ENCODE measurements at places on chromosomes 11 and 22.
A peak's percentile ranks its signal among the peaks of the same experiment; 100 is the strongest.

DNA sequence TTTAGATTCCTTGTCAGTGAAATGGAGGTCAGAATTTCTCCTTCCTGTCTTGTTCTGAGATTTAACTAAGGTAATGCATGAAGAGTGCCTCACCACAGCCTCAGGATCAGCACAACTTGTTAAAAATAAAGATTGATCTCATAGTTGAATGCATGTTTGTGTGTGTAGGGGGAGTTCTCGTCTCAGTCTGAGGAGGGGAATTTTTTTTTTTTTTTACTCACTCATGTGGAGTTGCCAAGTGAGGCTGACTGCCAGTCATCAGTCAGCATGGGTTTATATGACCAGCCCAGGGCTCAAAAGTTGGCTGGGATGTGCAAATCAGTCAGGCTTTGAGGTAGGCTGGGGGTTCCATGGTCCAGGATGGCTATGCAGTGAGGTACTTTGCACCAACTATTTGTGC lies 113.2 kb downstream of the FANCF start:
- DNase-seq = no peak

DNA sequence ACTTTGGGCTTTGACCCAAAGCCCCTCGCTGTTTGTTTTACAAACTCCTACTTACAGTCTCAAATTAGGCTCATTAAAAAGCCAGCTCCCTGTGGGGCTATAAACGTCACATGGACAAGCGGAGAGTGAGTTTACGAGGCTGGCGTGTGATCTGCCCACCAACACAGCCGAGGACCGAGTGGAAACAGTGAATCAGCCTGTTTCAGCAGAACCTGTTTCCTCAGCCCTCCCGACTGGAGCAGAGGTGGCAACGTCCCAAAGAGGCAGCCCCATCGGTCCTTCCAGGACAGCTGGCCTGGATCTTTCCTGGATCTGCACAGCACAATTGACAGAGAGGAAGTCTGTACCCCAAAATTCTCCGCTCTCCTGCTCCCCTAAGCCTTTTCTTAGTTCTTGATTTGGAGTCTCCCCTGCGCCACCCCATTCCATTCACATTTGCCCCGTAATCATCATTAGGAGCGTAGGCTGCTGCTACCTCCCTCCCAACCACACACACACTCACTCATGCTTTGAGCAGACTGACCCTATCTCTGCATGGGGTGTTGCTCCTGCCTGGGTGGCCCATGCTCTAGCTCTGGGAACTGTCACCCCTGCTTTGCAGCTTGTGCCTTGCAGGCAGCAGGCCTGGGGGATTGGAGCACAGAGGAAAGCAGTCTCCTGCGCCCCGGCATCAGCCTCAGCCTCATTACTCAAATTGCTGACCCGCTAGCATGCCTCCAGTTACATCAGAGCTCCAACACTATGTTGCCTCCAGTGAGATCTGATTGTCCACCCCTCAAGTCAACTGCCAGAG lies 117.8 kb downstream of the NAT10 start:
- DNase-seq = no peak

GRCh38 chr22:50247748-50248147 lies 2.9 kb upstream of the TUBGCP6 start:
- DNase-seq = peak; percentile 53

GRCh38 chr11:1087279-1087960 lies 12.7 kb downstream of the MUC2 start:
- DNase-seq = no peak

DNA sequence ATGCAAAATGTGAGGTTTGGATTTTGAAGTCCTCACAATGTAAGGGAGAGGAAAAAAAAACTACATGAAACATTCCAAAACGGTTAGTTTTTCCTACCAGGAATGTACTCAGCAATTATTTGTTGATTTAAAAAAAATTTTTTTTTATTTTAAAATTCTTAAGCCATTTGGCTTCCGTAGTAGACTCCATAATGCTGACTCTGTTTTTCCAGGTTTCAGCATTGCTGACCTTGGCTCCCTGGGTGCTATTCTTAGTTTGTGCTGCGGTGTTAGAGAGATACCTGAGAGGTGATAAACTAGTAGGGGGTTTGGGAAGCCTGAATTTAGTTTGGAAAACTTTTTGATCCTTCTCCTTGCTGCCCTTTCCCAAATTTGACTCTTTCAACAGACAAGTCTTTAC lies 10.6 kb downstream of the STT3A start:
- DNase-seq = no peak

DNA sequence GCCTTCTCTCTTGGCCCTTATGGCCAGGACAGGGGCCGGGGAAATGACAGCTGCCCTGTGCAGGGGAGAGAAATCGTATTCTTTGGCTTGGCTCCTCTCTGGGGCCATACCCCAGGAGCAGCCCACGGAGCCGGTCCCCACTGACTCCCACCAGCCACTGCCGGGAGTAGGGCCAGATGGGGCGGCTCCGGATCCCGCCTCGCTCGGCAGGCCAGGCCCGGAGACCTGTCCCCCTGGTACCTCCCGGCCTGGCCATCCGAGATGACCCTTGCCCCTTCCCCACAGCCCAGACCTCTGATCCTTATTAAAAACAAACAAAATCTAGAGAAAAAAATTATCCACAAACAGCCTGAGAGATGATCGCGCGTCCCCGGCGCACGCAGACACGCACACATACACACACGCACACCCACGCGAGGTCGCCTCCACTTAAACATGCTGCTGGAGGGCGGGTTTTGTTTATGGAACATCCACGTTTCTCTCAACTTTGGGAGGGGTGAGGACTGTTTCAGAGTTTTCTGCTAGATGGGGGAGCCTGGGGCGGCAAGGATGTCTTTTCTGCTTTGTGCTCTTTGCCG lies 59.1 kb downstream of the IGLL1 start:
- DNase-seq = no peak

GRCh38 chr22:40107851-40108378 lies 69.8 kb upstream of the TNRC6B start:
- DNase-seq = peak; percentile 27

DNA sequence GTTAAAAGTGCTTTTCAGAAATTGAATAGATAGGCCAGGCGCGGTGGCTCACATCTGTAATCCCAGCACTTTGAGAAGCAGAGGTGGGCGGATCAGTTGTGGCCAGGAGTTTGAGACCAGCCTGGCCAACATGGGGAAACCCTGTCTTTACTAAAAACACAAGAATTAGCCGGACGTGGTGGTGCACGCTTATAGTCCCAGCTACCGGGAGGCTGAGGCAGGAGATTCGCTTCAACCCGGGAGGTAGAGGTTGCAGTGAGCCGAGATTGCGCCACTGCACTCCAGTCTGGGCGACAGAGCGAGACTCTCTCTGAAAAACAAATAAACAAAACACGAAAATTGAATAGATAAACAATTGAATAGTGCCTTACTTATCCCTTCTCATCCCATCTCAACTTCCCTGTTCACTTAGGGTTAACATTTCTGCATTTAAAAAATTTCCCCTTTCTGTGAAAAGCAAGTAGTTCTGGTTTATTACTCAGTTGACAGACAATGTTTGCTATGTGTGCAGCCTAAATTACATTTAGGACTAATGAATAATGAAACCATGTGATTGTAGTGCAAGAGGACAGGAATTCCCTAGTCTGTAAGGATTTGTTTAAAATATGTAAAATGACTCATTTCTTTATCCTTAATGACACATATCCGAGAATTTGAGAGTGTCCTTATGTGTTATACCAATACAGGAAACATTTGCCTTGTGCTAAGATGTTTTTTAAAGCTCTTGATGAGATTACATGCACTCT lies 6.0 kb downstream of the RNF169 start:
- DNase-seq = no peak

- DNase-seq = no peak
These were observed 433.2 kb downstream of the GUCY1A2 start for GRCh38 chr11:106585061-106585460.

GRCh38 chr11:35458846-35459245 lies 39.5 kb upstream of the SLC1A2 start:
- DNase-seq = no peak

- DNase-seq = no peak
These were observed 51.0 kb downstream of the MYO7A start for GRCh38 chr11:77179048-77179447.

- no peak for DNase-seq
These were observed 41.9 kb downstream of the CTTN start for GRCh38 chr11:70440206-70440605.

GRCh38 chr11:128586689-128587088 lies 669 bp downstream of the ETS1 start:
- DNase-seq = no peak

DNA sequence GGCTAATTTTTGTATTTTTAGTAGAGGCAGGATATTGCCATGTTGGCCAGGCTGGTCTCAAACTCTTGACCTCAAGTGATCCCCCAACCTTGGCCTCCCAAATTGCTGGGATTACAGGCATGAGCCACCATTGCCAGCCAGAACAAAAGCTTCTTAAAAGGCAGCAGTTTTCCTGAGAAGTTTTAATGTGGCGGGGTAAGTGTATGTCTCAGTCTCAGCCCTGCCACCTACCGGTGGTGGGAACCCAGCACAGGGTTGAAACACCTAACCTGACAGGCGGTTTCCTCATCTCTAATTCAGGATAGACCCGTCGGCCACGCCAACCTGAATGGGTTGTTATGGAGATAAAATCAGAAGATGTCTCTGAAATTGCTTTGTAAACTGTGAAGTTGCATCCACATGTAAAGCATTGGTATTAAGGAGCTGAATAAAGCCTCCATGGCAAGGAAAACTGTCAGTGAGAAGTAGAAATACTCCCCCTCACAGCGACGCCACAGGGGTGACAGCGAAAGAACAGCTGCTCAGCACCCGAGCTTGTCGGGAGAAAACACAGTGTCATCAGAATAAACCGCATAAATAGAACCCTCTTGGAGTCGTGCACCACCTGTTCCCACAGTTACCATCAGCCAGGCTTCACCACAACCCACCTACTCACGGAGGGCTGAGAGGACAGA lies 165.9 kb upstream of the NCAM1 start:
- peak; percentile 23 for DNase-seq

GRCh38 chr11:86301742-86302091 lies 323 bp upstream of the HIKESHI start:
- DNase-seq = no peak

DNA sequence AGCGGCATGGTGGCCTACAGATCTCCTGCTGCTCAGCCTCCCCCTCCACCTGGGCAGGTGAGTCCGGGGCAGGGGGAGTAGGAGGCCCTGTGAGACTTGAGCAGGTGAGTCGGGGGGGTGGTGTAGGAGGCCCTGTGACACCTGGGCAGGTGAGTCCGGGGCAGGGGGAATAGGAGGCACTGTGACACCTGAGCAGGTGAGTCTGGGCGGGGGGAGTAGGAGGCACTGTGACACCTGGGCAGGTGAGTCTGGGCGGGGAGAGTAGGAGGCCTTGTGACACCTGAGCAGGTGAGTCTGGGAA lies 299.3 kb downstream of the BRD1 start:
- no peak for DNase-seq

DNA sequence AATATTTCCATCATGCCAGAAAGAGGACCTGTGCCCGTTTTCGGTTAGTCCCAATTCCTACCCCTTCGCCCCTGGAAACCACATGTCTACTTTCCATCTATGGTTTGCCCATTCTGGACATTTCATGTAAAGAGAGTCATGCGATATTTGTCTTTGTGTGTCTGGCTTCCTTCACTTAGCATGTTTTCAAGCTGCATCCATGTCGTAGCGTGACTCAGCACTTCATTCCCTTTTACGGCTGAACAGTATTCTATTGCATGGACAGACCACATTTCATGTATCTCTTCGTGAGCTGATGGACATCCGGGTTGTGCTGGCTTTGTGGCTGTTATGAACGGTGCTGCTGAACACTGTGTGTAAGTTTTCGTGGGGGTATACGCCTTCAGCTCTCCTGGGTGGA lies 43.4 kb downstream of the SCUBE1 start:
- DNase-seq = no peak

GRCh38 chr11:47987781-47988180 lies 7.4 kb downstream of the PTPRJ start:
- DNase-seq = no peak

DNA sequence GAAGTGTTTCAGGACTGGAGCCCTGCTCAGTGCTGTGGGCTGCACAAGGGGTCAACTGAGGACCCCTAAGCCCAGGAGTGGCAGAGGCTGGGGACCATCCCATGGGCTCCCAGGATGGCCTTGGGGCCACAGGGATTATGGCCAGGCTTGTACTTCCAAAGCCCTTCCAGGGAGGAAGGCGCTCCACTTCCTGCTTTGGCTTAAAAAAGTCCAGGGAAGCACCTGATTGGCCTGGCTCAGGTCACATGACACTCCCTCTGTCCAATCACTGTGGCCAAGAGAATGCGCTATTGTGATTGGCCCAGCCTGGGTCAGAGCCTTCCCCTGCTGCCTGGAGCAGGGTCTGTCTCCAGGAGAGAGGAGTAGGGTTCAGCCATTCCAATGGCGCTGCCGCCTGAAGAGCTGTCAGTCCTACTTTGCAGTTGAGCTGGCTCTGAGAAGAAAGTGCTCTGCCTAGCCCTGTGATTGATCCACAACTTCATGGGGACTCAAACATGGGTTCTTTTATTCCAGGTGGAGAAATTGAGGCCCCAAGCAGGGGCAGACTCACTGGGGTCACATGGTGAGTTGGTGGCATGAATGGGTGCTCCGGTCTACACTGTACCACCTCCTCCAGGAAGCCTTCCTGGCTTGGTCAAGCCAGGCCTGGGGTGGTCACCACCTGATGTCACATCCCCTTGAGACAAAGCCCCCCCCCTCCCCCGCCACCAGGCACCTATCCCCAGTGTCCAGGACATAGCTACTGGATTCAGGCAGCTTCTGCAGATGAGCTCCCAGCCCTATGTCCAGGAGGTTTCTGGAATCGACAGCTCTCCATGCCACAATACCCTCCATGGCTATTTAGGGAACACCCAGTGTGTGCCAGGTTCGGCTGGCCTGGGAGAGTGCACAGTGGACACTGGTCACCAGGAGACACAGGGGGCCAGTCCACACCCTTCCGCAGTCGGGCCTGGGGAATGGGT lies 48.2 kb downstream of the RTN4R start:
- DNase-seq = no peak

DNA sequence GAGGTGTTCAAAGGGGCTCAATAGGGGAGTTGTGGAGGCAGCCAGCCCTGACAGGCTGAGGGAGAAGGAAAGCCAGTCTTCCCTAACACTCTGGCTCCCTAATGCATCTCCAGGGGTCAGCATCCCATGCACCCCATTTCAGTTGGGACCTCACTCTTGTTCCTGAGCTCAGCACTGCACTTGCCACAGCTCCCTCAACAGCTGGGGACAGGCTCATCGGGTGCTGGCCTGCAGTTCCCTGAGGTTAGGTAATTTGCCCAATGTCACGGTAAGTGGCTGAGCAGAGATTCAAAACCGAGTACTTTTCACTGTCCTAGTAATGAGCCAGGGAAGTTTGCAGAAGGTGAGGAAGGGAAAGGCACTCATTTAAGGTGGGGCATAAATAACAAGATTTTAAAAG lies 20.8 kb downstream of the VSTM5 start:
- no peak for DNase-seq

GRCh38 chr11:57072640-57073039 lies 83.9 kb downstream of the OR5AK2 start:
- DNase-seq = no peak
